Astrocyte (in vitro differentiated cells and primary cell): ENCODE measurements at places on chromosomes 7 and 10. TPM values are rescaled to one million over a fixed set of nuclear protein-coding genes. Genes with fewer than 3 reads are reported as not detected.
A peak's percentile ranks its signal among the peaks of the same experiment; 100 is the strongest.

Gene PGAM2
- total RNA-seq = 0.70 and 0.79 TPM in 2 replicates

DNA sequence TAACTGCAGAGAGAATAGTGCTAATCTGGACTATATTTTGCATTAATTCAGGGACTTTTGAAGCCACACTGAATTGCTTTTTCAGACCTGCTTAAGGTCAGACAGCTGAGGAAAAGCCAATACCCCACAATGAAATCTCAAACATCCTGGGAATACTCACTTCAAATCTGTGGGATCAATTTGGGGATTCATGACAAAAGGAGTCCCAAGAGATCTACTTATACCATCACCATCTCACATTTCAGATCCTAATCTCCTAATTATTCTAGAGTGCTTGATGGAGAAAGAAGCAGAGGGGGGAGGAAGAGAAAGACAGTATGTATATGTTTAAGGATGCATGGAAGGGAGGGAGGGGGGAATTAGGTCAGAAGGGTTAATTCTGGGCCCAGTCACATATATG is 202.2 kb downstream of the CACNA2D1 start:
- H3K27ac ChIP-seq = no peak overlapping the region
- H3K4me1 ChIP-seq = no peaks in the 10 kb centered on the region

DNA sequence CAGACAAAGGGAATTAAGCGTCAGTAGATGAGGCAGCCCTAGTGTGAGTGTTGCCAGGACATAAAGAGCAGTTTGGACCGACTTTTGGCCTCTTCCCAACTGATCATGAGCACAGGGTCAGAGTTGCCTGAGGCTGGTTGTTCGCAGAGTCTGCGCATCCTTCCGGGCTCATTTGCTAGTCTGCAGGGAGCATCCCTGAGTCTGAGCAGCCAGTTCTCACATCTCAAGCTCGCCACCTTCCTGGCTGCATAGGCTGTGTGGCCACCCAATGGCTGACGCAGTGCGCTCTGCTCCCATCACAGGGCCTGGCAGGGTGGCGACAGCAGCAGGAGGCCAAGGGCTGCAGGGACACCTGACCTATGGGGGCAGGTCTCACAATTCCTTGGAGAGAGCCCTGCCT is 5.0 kb downstream of the GAD2 start:
- H3K36me3 ChIP-seq = no peaks in the 10 kb centered on the region
- H3K27ac ChIP-seq = no peak overlapping the region
- DNase-seq = no peak
- H3K4me1 ChIP-seq = peaks cover 2% of the 10 kb centered on the region
- peaks cover 43% of the 10 kb centered on the region for H3K27me3 ChIP-seq

Gene CADPS2
- 6.1 and 6.4 TPM in 2 replicates for total RNA-seq

DNA sequence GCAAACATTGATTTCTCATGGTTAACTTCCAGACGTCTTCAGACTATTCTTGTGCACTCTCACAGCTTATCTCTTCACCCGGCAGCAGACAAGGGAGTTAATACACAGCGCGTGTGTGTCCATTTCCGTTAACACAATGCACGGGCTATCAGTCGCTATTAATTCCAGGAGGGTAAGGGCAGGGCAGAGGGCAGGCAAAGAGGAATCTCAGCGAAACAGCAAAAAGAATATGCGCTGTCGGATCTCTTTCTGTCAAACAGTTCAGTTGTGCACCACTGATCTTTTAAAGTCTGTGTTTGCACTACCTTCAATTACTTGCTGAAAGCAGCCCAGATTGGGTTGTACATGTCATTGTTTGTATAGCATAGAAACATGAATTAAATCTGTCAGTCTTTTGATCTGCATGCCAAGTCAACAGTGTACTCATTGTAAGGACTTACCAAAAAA is 41.1 kb upstream of the CABCOCO1 start:
- no peak overlapping the region for H3K27ac ChIP-seq
- no peak for DNase-seq
- H3K36me3 ChIP-seq = no peaks in the 10 kb centered on the region
- H3K4me3 ChIP-seq = peak overlapping the region; percentile 12

DNA sequence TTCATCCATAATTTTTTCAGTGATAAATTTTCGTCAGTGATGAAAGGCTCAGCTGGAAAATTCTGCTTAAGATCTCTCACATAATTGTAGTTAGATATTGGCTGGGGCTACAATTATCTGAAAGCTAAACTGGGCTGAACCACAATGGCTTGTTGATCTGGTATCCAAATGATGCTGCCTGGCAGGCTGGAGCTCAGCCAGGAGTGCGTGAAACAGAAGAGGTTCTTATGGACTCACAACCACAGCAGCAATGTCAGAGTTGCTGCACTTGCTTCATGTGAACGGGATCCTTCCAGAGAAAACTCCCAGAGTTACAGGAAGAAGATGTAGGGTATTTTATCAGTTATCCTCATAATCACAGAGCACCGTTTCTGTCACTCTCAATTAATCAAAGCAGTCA is 533.2 kb upstream of the POM121L12 start:
- H3K4me1 ChIP-seq = no peaks in the 10 kb centered on the region
- no peak overlapping the region for H3K27ac ChIP-seq
- H3K4me3 ChIP-seq = no peak overlapping the region
- no peaks in the 10 kb centered on the region for H3K36me3 ChIP-seq

Gene CUEDC2
- 46.9 and 49.1 TPM in 2 replicates for total RNA-seq

GRCh38 chr7:109498131-109498530 is 928.5 kb downstream of the DNAJB9 start:
- DNase-seq = no peak
- H3K27me3 ChIP-seq = no peaks in the 10 kb centered on the region
- no peak overlapping the region for H3K27ac ChIP-seq
- H3K4me1 ChIP-seq = no peaks in the 10 kb centered on the region

DNA sequence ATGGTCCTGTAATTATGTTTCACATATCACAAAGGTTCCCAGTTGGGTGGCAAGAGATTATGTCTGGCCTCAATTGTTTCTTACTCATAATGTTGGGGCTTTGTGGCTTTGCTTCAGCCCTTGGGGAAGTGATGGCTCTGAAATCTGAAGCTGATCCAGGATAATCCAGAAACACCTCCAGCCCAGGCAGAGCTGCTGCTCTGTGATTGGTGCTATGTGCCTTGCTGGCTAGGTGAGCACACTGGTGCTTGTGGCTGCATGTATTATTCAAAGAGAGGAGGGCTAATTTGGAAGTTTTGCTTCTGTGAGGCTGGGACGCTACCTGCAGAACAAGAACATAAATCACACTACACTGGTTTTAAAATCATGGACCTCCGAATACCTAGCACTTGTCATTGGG is 346.6 kb upstream of the MGMT start:
- no peak overlapping the region for H3K4me3 ChIP-seq
- H3K4me1 ChIP-seq = no peaks in the 10 kb centered on the region
- H3K36me3 ChIP-seq = no peaks in the 10 kb centered on the region
- DNase-seq = no peak
- no peaks in the 10 kb centered on the region for H3K27me3 ChIP-seq
- no peak overlapping the region for H3K27ac ChIP-seq

GRCh38 chr7:140260352-140261104 is 83.7 kb upstream of the KDM7A start:
- H3K27me3 ChIP-seq = peaks cover 38% of the 10 kb centered on the region
- H3K4me3 ChIP-seq = no peak overlapping the region
- H3K36me3 ChIP-seq = no peaks in the 10 kb centered on the region
- no peak for DNase-seq

Gene PTPN20
- total RNA-seq = not detected in 2 replicates

DNA sequence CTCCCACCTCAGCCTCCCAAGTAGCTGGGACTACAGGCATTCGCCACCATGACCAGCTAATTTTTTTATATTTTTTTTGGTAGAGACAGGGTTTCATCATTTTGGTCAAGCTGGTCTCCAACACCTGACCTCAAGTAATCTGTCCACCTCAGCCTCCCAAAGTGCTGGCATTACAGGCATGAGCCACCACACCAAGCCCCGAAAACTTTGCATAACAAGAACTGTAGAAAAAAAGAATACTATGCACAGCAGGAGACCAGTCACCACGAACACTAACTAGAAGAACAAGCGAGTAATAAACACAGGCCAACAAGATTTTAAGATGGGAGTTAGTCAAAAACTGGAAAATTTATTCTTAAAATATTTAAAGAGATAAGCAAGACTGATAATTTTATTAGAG is 447.0 kb downstream of the ETV1 start:
- no peak for DNase-seq
- H3K27me3 ChIP-seq = no peaks in the 10 kb centered on the region
- no peak overlapping the region for H3K4me3 ChIP-seq

GRCh38 chr10:132291826-132292225 is 15.9 kb downstream of the STK32C start:
- DNase-seq = no peak
- H3K36me3 ChIP-seq = no peaks in the 10 kb centered on the region
- no peak overlapping the region for H3K27ac ChIP-seq

DNA sequence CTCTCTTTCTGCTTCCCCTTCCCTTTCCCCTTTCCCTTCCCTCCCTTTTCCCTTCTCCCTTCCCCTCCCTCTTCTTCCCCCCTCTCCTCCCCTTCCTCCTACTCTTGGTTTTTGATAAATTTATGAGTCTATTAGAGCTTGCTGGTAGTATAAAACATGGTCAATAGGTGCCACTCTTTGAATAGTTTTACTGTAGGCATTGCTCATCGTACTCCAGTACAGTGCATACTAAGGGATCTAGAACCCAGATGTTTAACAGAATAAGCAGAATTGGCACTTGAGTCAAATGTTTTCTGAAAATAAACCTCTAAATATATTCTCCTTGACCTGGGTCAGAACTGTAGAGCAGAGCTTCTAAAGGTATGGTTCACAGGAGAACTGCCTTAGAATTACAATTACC is 126.7 kb downstream of the SORCS3 start:
- DNase-seq = no peak
- no peaks in the 10 kb centered on the region for H3K36me3 ChIP-seq
- H3K27me3 ChIP-seq = no peaks in the 10 kb centered on the region
- H3K4me1 ChIP-seq = no peaks in the 10 kb centered on the region
- H3K27ac ChIP-seq = no peak overlapping the region
- no peak overlapping the region for H3K4me3 ChIP-seq

Gene HOXA7
- total RNA-seq = not detected in 2 replicates
